H1 (cell line): ENCODE measurements at places on chromosomes 11 and 22.

GRCh38 chr22:23144932-23145877 is at the start of gene RAB36:
Gene RAB36, plus strand, starts transcription at chr22:23145477. Its CDS starts 1,140 bp downstream, at chr22:23146617.
- DNase-seq: peak; percentile 96

GRCh38 chr11:74950374-74950969 is 1.4 kb downstream of the SPCS2 start:
- no peak for DNase-seq

GRCh38 chr11:120562806-120563425 is 51.4 kb downstream of the GRIK4 start:
- DNase-seq: no peak

- no peak for DNase-seq
These were observed 7.8 kb upstream of the PYGM start for GRCh38 chr11:64767344-64768299.

DNA sequence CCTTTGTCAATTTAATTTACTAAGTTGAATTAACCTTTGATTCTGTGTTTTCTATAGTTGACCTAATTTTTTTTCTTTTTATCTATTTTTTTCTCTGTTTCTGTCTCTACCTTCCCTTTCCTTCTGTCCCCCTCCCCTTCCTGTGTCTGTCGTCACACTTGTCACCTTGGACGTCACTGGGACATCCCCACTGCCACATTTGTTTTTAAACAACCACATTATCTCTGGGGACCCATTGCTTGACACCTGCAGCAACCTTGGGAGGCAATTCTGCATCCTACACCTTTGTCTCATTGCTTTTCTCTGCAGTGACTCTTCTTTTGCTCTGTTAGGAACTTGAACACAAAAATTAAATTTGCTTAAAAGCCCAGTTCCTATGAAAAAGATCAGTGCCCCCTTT is 51.8 kb upstream of the TTC12 start:
- no peak for DNase-seq

DNA sequence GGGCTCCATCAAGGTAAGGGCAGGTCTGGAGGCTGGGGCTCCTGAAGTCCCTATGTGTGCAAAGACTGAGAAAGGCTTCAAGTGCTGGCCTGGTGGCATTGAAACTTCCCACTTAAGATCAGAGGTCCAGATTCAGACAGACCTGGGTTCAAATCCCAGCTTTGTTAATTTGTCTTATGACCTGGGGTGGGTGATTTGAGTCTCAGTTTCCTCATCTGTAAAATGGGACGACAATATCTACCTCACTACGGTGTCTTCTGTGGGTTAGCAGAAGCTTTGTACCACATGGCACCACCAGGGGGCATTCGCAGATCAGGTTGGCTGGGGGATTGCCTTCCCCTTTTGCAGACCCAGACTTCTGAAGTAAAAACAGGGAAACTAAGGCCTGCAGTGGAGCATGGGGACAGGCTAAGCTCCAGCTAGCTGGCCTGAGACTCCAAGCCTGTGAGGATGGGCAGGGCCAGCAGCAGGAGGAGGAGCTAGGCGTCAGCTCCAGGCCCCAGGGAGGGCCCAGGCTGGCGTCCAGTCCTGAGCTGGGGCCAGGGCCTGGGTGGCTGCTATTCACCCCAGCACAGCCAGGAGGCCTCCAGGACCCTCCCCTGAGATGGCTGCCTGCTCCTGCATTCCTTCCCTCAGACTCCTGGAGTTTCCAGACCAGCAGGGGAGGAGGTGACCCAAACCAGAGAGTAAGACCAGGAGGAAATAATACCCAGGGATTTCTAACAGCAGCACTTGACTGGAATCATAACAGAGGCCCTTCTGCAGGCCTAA is 1.5 kb downstream of the CASTOR1 start:
- peak; percentile 87 for DNase-seq

DNA sequence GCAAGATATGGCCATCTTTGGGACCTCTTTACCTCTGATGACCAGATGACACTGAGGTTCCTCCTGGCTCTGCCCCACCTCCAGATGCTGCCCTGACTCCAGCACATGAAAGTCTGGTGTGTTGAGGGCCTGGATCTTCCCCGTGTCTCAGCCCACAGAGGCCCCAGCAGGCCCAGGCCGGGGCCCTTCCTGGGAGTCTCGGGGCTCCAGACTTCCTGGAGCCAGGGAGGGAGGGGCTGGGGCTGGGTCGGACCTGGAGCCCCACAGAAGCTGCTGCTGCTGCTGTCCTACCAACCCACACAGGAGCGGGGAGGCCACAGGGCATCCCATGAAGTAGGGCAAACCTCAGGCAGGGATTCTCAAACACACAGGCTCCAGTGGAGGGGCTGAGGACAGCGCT is 32.2 kb upstream of the WNT11 start:
- DNase-seq: no peak

DNA sequence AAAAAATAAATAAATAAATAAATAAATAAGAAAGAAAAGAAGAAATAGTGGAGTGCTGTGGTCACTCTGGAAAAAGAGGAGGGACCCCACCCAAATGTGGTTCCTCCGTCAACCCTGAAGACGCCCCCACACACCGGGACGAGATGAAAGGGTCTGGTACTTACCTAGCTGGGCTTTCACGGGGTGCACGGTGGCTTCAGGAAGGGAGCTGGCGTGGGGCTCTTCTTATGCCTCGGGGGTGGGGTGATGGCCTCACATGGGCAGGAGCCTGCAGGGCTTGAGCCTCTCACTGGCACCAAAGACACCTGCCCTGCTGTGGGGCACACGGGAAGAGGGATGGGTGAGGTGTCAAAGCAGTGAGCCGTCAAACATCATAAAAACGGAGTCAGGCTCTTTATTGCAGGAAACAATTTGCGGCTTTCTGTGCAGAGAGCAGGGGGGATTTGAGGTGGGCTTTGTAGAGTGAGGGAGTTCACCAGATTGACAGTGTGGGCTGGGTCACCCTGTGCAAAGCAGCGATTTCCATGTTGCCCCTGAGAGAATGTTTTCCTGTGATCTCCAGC is 28.0 kb upstream of the KRTAP5-6 start:
- no peak for DNase-seq

GRCh38 chr11:125426818-125427528 is 69.1 kb downstream of the FEZ1 start:
- no peak for DNase-seq

GRCh38 chr11:2892967-2893528 is 7.5 kb upstream of the CDKN1C start:
- DNase-seq: no peak

GRCh38 chr11:117466966-117467365 is 139.3 kb downstream of the CEP164 start:
- no peak for DNase-seq

DNA sequence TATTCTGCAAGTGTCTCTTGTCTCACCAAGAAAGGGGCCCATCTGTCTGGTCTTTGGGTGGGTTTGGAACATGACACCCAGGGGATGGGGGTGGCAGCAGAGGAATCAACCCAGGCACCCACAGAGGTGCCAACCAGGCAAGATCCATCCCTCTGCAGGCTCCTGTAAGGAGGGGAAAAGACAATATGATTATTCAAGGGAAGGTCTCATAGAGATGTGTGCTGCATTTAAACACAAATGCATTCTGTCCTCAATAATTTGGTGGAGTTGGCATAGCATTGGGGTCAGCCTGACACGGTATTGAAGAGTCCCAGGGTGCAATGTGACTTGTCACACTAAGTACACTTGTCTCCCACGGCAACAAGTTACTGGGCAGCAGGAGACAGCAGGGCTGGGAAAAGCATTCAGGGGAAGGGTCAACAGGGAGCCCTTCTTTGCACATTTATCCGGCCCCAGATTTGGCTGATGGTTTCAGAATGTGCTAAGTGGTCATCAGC is 33.1 kb upstream of the SPON1 start:
- DNase-seq: no peak

DNA sequence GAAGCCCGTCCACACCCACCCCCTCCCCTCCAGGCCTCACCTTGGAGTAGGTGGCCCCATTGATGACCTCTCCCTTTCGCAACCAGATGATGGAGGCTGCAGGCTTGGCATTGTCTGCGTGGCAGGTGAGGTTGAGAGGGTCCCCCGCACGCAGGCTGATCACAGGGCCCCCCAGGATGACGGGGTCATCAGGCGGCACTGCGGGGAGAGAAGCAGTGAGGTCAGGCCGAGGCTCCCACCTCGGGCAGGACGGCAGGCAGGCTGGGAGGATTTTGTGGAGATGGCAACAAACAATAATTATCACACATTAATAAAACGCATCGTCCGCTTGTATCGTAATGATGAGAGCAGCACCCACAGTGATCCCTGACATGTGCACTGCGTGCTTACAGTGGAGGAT is 117.8 kb downstream of the ST3GAL4 start:
- no peak for DNase-seq

- DNase-seq: no peak
These were observed 69.4 kb downstream of the DDX10 start for GRCh38 chr11:108734283-108734682.

- DNase-seq: no peak
These were observed 519.8 kb downstream of the BRD1 start for GRCh38 chr22:49307870-49308269.

GRCh38 chr22:30318799-30319419 is 7.8 kb downstream of the TBC1D10A start:
- no peak for DNase-seq

GRCh38 chr11:69368119-69368880 is 74.3 kb downstream of the MYEOV start:
- DNase-seq: peak; percentile 28

DNA sequence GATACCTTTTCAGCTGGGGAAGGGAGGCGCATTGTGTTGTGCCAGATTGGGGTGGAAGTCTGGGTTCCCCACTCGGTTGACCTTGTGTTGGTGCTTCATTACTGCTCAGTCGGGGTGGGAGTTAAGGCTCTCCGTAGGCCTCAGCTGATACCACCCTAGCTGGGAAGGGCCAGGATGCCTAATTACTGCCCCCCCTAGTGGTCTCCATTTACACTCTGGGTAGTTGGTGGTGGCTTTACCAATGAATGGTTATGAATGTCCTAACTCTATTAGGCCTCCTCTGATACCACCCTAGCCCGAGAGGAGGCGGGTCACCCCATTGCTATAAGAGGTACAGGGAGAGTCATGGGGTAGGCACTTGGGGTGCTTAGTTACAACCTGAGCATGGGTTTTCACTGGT is 27.5 kb upstream of the HIKESHI start:
- peak; percentile 58 for DNase-seq

GRCh38 chr11:130318031-130318673 is 3.4 kb upstream of the ZBTB44 start:
- no peak for DNase-seq

GRCh38 chr11:123543797-123544196 is 110.6 kb downstream of the SCN3B start:
- no peak for DNase-seq

DNA sequence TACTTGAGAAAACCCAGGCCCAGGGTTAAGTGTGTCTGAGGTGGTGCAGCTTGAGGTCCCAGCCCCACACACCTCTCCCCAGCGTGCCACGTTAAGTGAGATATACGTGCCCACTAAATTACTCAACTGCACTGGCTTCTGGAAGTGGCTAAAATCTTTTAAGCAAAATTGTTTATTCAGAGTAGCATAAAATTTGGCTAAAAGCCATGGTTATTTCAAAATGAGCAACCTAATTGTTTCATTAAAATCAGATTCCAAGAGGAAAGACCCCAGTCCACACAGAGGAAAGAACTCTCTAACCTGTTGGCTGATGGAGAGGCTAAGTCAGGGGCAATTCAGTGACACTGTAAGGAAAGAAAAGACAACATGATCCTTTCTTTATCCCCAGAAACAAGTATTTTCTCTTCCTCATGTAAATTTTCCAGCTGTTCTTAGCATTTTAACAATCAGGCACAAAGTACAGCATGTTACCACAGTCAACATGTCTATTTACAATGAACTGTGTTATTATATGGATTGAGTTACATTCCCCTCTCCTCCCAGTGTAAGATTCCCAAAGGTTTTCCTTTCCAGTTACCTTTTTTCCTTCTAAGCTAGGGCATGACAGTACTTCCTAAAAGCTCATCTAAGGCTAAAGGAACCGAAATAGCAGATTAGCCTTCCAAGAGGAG is 26.6 kb downstream of the NUP50 start:
- DNase-seq: no peak

GRCh38 chr11:6703247-6704063 is 20.3 kb upstream of the MRPL17 start:
- DNase-seq: no peak

DNA sequence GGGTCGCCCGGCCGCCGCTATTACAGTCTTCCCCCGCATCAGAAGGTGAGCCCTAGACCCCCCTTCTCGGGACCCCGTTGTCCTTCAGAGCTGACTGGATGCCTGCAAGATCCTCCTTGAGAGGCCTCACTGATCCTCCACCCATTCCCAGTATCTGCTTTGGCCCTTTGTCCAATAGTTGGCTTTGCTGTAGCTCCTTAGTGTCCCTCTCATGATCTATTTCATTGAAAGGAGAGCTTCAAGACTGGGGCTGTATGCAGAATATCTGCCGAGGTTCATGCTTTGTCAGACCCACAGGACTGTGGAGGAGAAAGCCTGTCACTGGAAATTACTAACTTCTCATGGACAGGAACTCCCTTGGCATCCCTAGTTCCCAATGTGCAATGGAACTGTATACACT is 499 bp downstream of the DLAT start:
- no peak for DNase-seq

DNA sequence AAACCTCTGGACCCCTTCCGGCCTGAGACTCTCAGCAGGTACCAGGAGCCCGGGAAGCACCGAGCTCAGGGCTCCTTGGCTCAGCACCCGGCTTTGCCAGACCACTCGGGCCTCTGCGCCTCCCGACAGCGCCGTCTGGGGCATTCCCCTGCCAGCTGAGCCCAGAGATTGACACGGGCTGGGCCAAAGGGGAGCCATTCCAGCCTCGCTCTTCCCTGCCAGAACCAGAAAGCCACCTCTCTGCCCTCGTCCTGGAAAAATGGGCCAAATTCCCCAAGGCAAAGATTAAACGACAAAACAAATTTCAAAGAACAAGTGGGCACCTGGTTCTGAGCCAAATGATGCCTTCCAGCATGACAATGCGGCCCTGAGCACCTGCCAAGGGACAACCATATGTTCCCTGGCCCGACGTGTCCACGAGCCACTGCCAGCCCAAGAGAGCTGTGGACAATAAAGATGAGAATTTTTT is 59.3 kb downstream of the CELSR1 start:
- no peak for DNase-seq

DNA sequence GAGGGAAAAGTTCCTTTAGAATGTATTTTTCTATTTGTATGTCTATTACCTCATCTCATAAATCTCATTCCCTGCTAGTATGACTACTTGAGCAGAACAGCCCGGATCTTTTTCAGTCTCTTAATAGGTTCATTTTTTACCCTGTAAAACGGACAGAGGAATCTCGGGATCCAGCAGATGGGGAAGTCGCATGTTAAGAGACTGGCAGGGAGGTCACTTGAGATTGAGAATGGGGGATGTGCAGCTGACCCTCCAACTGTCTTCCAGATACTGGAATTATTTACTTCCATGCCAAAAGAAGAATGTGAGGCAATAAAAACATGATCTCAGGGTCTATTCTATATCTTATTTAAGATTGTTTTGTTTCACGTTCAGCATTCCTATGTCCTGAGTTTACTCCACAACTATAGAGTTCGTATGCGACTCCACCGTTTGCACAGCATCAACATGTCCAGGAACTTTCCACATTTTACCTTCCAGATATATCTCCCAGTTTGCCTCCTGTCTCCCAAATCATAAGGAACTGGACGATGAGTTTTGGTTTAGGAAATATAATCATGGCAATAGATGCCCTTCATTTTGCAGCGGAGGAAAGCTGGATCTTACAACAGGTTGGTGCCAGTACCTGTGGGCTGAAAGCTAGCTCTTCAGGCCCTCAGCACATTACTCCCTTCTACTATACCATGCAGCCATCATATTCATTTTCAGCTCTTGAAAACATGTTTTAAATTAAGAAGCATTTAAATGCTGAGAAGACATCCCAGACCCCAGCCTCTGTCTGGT is 181.5 kb downstream of the MAML2 start:
- no peak for DNase-seq
